H7 (cell line): ENCODE measurements at places on chromosomes 7 and 10. TPM values are rescaled to one million over a fixed set of nuclear protein-coding genes. Genes with fewer than 3 reads are reported as not detected.

DNA sequence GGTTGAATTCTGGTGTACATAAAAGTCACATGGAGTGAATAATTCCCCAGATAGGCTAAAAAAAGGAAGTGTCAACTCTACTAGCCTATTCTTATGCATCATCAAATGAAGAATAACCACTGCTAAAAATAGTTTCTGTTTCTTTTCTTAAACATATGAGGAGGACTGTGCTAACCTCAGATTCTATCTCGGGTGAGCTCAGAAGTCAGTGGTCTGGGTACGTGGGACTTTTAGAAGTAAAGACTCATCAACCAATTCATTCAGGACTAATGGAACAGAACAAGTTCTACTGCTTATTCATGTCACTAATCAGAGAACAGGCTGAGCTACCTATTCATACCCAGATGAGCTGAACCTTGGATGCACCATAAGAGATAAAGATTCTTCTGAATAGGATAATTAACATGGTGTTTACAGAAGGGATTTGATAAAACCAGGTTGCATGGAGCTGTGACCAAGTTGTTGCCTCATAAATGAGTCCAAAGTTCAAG lies 9.5 kb upstream of the ASAH2 start:
- no peak for DNase-seq

The NAT16 gene
- 0.30 and 0.59 TPM in 2 replicates for total RNA-seq

The CNPY1 gene
- 1.5 and 2.4 TPM in 2 replicates for total RNA-seq

The LRRC27 gene
- 4.0 and 5.7 TPM in 2 replicates for total RNA-seq

The CDNF gene
- 0.28 and 2.8 TPM in 2 replicates for total RNA-seq
